Eye (tissue), 1 donor: ENCODE measurements at places on chromosomes 5 and 9.

DNA sequence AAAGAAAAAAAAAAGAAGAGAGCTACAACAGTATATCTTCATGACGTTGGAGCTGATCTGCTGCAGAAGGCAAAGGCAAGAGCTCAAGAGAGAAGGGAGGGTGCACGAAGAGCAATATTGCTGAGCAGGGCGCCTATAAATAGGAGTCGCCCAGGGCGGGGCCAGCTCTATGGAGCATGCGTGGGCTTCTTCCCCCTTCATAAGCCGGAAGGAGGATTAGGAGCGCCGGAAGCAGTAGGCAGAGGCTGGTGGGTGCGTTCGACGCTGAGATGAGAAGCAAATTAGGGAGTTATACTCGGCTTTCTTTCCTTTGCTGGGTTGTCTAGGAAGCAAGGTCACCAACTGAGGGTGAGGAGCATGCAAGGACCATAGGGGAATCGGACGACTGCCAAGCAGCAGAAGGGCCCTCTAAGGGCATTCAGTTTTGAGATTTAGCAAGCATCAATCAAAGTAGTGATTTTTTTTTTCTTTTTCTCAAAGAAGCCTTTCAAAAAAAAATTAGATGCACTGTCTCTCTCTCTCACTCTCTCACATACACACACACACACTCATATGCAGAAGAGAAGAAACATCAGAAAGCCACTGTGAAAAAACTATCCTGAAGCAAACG, 496.7 kb downstream of the ENC1 start:
- no peak for DNase-seq

GRCh38 chr9:115333277-115334070, 215.5 kb upstream of the TNC start:
- no peak for DNase-seq

DNA sequence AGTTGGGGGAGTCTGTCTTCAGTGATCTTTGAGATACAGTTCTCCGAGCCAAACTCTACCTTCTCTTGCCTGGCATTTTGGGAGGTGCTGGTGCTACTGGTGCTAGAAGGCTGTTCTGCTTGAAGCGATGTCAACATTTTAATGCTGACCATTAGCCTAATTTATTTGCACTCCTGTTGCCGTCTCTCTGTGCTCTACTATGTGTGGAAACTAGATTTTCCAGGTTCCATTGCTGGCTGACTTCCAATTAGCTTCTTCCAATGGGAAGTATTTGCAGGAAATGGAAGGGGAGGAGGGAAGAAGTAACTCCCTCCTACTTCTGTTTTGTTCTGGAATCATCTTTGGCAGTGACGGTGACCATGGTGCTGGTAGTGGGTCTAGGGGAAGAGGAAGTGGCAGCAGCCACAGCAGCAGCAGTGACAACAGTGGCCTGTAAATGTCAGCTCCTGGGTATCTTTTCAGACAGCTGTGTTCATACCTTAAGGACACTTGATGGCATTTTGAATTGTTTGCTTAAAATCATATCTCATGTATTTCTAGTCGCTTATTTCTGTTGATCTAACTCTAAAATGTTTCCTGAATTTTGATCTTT, 7.9 kb downstream of the TXNDC8 start:
- DNase-seq: no peak

DNA sequence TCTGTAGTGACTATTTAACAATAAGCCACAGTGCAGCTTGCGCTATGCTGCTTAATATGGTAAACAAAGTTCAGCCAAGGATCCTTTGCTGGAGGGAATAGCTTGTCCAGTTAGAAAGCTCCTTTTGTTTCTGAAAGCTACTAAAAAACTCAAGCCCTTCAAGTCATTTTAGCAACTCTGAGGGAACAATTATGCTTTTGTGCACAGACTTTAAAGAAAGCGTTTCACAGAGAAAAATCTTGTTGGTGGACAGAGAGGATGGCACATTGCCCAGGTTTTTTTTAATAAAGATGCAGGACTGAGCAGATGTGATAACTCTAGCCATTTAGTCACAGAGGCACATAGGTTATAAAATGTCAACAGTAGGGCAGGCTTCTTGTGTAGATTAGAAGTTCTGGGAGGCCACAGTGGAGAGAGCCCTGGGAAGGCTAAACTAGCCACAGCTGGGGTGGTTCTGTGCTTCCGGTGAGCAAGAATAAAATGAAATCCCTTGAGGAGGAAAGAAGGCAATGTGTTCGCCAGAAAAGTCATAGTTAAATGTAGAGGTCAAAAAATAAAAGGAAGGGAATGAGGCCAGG, 63.4 kb downstream of the ALDH7A1 start:
- peak; percentile 43 for DNase-seq

DNA sequence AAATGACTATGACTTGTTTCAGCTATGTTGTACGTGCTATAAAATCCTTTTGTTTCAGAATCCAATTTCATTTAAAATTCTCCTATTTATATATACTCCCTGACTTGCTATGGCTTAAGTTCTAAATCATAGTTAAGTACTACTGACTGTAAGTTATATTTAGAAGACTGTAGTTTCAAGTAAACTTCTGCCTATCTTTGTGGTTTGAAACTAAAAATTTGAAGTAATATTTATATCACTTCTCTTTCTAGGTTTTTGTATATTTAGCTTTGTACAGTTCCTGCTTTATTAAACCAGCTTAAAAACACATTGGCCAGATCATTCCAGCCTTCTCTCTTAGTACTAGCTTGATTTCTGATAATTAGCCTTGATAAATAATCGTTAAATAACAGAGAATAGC, 196.3 kb downstream of the MLLT3 start:
- DNase-seq: no peak

GRCh38 chr9:116815835-116816234, 128.7 kb downstream of the TRIM32 start:
- DNase-seq: no peak

GRCh38 chr5:73747696-73748380, 121.8 kb downstream of the ARHGEF28 start:
- no peak for DNase-seq

DNA sequence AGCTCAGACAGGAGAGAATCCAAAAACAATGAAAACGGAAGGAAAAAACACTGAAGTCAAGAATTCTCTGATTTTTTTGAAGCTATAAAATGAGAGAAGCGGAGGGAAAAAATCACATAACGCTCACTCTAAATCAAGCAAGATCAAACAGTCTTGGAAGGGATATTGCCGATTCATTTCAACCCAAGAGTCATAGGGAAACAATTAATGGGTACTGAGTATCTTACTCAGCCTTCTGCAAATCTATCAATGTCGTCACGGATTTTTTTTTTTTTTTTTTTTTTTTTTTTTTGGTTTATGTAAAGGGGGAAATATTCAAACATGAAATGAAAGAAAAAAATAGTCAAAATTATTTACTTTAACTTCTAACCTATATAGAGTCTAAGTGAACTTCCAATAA, 9.5 kb downstream of the MEF2C start:
- no peak for DNase-seq
